ENCODE measurements at places on chromosomes 13 and 19. TPM values are rescaled to one million over a fixed set of nuclear protein-coding genes. Genes with fewer than 3 reads are reported as not detected.

Gene VN1R4
- not detected for total RNA-seq

Gene DDA1
- total RNA-seq, result 44.9 TPM

Gene SHISA7
- 0.59 TPM for total RNA-seq

Gene GGN
- total RNA-seq, result 2.2 TPM

Gene LILRA1
- not detected for total RNA-seq

Gene CTXN1
- 130 TPM for total RNA-seq

Gene LILRA5
- not detected for total RNA-seq

DNA sequence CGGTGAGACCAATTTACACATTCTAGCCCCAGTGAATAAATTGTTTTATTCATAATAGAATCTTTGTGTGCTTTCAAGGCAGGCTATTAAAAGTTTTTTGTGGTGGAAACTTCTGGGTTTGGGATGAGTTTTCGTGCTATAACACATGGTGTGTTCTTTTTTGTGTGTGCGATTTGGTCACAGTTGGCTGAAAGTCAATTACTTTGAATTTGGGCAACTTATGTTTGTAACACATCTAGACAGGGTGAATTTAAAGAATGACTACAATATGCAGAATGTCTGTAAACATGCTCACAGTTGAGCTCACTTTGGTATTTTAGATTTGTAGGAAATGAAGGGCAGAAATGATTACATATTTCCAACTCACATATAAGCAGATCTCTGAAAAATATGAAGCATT is 307.1 kb downstream of the OXGR1 start:
- DNase-seq, result no peak

- DNase-seq, result no peak
These were observed 27.2 kb downstream of the RANBP3 start for GRCh38 chr19:5950741-5951140.

- no peak for DNase-seq
These were observed 47.9 kb upstream of the POMP start for GRCh38 chr13:28610996-28611395.

DNA sequence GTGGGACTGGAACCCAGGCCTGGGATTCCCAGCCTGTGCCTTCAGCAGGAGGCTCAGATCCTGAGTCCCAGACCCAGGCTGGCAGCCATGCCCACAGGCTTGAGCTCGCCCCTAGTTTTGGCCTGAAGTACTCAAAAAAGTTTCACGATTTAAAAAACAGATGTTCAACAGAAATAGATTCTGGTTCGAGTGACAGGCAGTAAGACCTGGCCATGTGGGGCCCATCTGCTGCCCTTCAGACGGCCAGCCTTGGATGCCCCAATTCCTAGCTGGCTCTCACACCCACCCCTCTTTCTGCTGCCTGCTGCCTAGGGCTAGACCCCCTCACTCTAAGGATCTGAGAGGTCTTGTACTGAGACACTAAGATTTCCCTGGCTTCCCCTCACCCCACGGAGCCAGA is 2.8 kb upstream of the DMPK start:
- no peak for DNase-seq

DNA sequence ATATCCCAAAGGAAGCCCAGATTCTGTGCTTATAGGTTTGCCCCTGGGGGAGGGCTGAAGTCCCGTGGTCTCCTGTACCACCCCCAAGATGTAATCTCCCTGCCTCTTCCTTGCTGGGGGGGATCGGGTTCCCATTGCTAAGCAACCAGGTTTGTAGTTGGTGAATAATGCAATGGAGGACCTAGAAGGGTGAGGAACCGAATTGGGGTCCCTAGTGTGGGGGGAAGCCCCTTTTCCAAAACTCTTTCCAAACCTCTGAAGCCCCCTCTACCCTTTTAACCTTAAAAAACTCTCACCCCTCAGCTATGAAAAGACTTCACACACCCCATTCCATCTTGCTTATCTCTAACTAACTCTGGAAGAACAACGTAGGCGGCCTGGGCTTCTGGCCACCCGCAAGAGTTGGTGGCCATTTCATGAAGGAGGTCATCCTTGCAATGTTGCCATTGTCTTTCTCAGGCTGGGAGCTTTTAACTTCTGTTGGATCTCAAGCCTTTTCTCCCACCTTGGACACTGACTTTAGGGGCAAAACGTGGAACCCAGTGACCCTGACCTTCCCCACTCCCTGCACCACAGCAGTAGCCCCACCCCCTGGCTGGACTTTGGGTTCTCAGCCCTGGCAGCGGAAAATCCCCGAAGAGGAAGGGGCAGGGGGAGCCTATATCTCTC is 661 bp downstream of the PALM3 start:
- no peak for DNase-seq

DNA sequence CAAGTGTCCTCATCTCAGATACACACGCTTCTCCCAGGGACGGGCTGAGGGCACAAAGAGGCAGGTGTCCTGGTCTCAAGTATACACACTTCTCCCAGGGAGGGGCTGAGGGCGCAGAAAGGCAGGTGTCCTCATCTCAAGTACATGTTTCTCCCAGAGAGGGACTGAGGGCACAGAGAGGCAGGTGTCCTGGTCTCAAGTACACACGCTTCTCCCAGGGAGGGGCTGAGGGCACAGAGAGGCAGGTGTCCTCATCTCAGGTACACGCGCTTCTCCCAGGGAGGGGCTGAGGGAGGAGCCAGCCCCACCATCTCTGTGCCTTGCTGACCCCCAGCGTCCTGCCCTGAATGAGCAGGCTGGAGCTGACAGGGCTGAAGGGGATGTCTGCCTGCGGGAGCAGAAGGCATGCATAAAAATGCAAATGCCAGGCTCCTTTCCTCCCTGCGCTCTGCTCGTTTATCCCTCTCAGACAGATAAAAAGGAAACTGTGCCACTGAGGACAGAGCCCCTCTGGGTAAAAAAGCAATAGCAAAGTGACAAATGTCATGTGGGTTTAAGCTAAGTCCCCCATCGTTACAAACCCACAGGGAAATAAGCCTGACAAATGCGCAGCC is 96.1 kb upstream of the UQCRFS1 start:
- DNase-seq, result no peak

DNA sequence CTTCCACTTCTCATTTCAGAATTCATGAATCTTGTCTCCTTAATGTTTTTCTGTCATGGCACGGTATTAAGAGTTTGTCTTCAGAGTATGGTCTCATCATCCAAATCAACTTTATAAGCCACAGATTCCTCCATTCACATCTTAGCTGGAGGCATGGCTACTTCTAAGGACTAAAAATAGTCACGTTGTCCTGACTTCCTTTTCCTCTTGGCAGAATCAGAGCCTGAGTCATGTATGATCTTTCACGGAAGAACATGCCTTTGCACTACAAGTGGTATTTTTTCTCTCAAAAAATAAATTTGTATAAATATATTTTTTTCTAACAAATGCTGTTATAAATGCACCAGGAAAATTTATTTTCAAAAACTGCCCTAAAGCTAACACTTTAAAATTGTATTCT is 71.4 kb downstream of the ALOX5AP start:
- no peak for DNase-seq

DNA sequence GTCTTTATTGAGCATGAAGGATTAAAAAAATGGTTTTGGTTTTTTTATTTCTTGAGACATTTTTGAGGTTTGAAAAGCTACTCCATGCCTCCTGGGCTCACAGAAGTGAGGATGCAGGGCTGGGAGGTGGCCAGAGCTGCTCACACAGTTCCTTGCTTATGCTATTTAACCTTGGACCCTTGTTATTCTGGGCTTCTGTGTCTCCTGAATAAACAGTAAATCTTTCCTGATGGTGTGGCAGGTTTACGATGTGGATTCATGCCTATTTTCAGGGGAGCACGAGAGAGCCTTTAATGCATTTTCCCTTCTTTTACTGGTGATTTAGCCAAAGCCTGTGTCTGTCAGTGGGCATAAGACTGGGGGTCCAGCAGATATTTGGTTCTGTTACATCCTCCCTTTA is 34.3 kb upstream of the PCDH8 start:
- DNase-seq, result no peak

DNA sequence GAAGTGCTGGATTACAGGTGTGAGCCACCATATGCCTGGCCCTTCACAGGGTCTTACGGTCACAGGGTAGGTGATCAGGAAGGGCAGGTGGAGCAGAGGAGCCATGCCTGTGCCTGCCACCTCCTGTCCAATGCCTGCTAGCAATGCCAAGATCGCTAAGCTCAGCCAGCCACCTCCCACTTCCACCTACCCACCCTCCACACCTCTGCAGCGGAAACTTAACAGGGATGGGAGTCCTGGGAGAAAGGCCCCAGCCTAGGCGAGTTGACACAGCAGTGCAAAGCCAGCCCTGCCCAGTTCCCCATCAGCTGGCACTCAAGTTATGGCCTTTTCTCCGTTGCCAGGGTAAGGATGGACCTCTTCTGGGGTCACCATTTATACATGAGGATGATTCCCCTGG is 15.9 kb upstream of the FCHO1 start:
- no peak for DNase-seq

GRCh38 chr19:48608798-48609263 is 2.3 kb downstream of the SPACA4 start:
- DNase-seq, result no peak

GRCh38 chr19:4597975-4598671 is 38.6 kb upstream of the SEMA6B start:
- peak; percentile 61 for DNase-seq

- no peak for DNase-seq
These were observed 55.6 kb upstream of the ALOX5AP start for GRCh38 chr13:30679483-30680330.

GRCh38 chr19:51644636-51645271 is 1.9 kb downstream of the SIGLEC14 start:
- DNase-seq, result no peak

DNA sequence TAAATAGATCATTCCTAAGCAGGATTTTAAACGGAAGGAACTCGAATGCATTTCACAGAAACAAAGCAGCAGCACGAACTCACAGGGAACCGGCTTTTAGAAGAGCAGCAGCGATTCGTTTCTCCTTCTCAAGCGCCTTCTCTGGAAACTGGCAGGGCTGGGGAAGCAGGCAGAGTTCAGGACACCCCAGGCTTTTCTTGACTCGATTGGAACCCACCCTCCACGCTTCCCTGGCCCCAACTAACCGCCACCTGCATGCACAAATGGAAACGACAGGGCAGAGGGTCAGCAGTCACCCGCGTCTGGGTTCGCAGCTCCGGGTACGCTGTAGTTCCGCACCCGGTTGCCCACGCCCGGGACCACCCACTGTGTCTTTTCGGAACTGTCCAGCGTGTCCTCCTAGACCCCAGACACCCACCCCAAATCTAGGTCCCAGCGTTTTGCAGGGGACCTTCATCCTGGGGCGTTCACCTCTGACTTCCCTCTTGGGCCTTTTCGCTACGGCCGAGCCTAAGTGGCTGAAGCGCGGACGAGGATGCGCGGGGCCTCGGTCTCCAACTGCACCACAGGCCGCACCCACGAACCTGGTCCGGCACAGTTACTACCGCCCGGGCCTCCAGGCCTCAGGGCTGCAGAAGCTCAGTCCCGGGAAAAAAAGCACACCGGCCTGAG is 500 bp downstream of the ZFP30 start:
- no peak for DNase-seq

DNA sequence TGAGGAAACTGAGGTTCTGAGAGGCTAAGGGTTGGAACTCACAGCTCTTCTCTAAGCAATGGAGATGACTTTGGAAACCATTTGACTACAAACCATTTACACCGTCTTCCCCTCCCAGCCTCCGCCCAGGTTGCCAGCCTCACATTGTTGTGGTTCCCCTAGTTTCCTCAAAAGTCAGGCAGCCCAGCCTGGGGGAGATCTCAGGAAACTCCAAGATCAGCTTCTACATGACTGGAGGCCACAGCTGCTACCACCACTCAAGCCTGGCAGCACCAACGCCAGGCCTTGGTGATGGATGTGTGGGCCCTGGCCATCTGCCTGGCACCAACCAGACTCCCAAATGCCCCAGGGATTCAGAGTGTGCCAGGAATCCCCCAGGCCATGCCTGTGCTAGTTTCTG is 207.9 kb downstream of the TSHZ3 start:
- no peak for DNase-seq

DNA sequence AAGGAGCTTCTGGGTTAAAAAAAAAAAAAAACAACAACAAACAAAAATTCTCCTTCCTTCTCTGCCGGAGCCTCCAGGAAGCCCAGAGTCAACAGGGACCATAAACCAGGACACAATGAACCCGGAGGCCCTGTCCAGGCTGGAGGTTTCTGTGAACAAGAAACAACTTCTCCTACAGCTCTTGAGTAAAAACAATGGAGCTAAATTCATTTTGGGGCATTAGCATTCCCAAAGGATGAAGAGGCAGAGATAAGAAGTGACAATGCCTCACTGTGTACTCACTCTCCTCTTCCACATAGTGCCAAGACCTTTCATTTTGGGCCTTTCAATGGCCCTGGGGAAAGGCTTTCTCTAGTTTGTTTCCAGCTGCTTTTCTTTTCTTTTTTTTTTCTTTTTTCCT is 9.0 kb downstream of the RHPN2 start:
- DNase-seq, result no peak

Measured in neural crest cell (in vitro differentiated cells).